ENCODE measurements at places on chromosomes 5 and 9. TPM values are rescaled to one million over a fixed set of nuclear protein-coding genes. Genes with fewer than 3 reads are reported as not detected.
A peak's percentile ranks its signal among the peaks of the same experiment; 100 is the strongest.

DNA sequence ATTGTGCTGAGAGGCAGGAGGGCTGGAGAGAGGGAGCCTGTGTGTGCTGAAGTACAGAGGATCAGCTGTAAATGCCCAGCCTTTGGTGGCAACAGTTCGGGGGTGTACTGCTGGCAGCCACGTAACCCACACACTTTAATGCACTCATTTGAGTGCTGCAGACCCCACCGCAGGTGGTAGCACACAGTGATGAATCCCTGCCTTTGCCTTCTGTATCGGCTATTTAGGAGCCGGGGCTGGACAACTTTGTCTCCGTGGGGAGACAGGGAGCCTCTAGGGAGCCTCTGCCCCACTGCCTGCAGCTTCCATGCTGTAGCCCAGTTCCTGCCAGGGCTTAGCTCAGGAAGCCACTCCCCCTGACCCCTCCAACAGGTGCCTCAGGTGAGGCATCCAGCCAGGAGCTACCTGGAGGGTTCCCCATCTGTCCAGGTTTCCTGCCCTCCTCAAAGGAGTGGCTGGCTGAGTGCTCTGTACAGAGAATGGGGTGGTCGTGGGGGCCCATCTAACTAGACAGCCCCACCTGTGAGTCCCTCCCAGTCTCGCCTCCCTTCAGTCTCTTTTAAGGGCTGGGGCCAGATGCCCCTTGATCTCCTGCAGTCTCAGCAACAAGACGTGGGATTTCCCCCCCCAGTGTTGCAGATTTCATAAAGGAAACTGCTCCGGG lies 44.5 kb downstream of the SECISBP2 start:
- peaks cover 6% of the 10 kb centered on the region for H3K4me1 ChIP-seq
- peaks cover 27% of the 10 kb centered on the region for H3K36me3 ChIP-seq
- no peak overlapping the region for H3K4me3 ChIP-seq
- no peaks in the 10 kb centered on the region for H3K27me3 ChIP-seq
- DNase-seq, result no peak
- H3K27ac ChIP-seq, result no peak overlapping the region

DNA sequence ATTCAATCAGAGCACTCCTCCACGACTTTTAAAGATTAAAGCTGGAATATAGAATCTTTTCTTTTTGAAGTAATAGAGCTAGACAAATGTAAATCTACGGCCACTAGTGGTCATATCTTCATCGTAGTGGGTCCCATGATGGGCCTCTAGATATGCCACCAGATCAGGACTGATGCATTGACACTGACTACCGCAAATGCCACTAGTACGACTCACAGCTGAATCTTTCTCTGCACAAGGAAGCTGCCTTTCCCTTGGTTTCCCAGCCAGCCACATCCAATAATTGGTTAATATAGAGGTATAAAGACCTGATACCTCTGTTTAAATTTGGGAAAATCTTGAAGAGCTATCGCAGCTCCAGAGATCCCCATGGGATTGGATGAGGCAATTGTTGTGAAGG lies 37.8 kb upstream of the ADRB2 start:
- DNase-seq, result no peak
- H3K4me3 ChIP-seq, result no peak overlapping the region
- no peak overlapping the region for H3K27ac ChIP-seq
- H3K27me3 ChIP-seq, result peaks cover 32% of the 10 kb centered on the region
- H3K36me3 ChIP-seq, result no peaks in the 10 kb centered on the region

DNA sequence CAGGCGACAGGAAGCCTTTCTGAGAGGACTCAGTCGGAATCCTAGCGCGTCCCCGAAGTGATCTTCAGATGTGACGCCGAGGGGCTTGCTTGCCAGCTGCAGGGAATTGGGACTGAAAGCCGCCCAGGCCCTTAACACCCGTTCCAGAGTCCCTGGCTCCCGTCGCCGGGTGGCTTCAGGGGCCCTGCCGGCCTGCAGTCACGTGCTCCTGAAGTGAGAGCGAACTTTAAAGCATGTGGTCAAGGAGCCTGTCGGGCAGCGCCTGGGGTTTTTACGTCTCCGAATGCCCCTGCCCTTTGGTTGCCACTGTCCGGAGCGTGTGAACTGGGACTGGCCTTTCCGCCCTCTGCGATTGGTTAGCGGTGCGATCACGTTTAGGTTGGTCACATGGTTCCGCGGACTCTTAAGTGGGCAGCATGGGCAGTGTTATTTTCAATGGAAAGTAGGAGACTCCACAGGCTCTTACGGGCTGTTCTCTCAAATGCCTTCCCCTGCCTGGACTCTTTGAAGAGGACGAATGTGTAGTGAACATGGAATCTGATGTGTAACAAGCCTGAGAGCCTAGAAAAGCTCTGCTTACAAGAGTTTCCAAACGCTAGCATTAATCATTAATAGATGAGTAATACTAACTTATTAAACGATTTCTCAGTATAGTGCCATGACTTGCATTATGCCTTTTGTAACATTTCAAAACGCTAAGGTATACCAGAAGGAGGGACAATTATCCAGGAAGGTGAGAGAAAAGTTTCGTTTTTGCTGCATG lies 1.9 kb downstream of the VLDLR start:
- peaks cover 11% of the 10 kb centered on the region for H3K4me1 ChIP-seq
- peak overlapping the region; percentile 88 for H3K4me3 ChIP-seq
- DNase-seq, result no peak

DNA sequence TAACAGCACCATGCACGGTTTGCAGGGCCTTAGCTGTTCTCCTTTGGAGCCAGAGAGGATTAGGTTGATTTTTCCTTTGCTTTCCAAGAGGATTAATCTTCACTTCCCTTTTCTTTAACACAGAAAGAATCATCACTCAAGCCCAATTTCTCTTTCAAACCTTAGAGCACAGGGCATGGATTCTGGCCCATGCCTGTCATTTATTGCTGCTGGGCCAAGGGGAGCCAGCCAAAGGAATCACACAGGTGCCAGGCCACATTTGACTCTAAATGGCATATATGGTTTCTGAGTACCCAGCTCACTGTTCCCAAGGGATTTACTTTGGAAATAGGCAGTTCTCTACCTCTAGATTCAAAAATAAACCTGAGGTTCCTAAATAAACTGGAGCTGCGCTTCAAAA lies 58.3 kb downstream of the FBXL7 start:
- H3K4me3 ChIP-seq, result no peak overlapping the region
- no peak for DNase-seq
- no peak overlapping the region for H3K27ac ChIP-seq
- H3K36me3 ChIP-seq, result no peaks in the 10 kb centered on the region
- no peaks in the 10 kb centered on the region for H3K27me3 ChIP-seq

Gene TOR1B
- total RNA-seq, result 19.8 TPM

GRCh38 chr9:134600371-134600770 lies 41.2 kb upstream of the COL5A1 start:
- H3K27ac ChIP-seq, result no peak overlapping the region
- H3K4me3 ChIP-seq, result no peak overlapping the region
- peaks cover 5% of the 10 kb centered on the region for H3K27me3 ChIP-seq
- DNase-seq, result no peak
- no peaks in the 10 kb centered on the region for H3K4me1 ChIP-seq

- peaks cover 31% of the 10 kb centered on the region for H3K4me1 ChIP-seq
- H3K27me3 ChIP-seq, result peaks cover 18% of the 10 kb centered on the region
- no peak overlapping the region for H3K4me3 ChIP-seq
Measured at GRCh38 chr9:129256959-129257713, 79.1 kb upstream of the IER5L start.

Gene PDZD2
- not detected for total RNA-seq

Gene CARD9
- 1.5 TPM for total RNA-seq

- no peaks in the 10 kb centered on the region for H3K27me3 ChIP-seq
- peaks cover 2% of the 10 kb centered on the region for H3K36me3 ChIP-seq
- no peak overlapping the region for H3K4me3 ChIP-seq
- no peak for DNase-seq
Measured at GRCh38 chr5:65835191-65835590, 91.2 kb upstream of the ERBIN start.

GRCh38 chr5:62017092-62017491 lies 288.9 kb upstream of the KIF2A start:
- H3K4me1 ChIP-seq, result no peaks in the 10 kb centered on the region
- H3K27ac ChIP-seq, result no peak overlapping the region
- DNase-seq, result no peak
- H3K36me3 ChIP-seq, result no peaks in the 10 kb centered on the region
- H3K4me3 ChIP-seq, result no peak overlapping the region

Gene CDKN2B-AS1
- 0.10 TPM for total RNA-seq

GRCh38 chr5:131381777-131382176 lies 117.9 kb downstream of the CDC42SE2 start:
- H3K27ac ChIP-seq, result peak overlapping the region; percentile 93
- no peaks in the 10 kb centered on the region for H3K27me3 ChIP-seq
- DNase-seq, result no peak

- H3K4me3 ChIP-seq, result no peak overlapping the region
- H3K27ac ChIP-seq, result no peak overlapping the region
- peaks cover 4% of the 10 kb centered on the region for H3K36me3 ChIP-seq
- H3K4me1 ChIP-seq, result peaks cover 15% of the 10 kb centered on the region
- H3K27me3 ChIP-seq, result no peaks in the 10 kb centered on the region
Measured at GRCh38 chr5:102815540-102816332, 60.6 kb downstream of the PAM start.

Gene GLT6D1
- total RNA-seq, result not detected

GRCh38 chr5:135436951-135437418 lies 10.2 kb downstream of the DCANP1 start:
- no peak overlapping the region for H3K27ac ChIP-seq
- no peak for DNase-seq
- peaks cover 8% of the 10 kb centered on the region for H3K27me3 ChIP-seq
- H3K4me1 ChIP-seq, result no peaks in the 10 kb centered on the region

DNA sequence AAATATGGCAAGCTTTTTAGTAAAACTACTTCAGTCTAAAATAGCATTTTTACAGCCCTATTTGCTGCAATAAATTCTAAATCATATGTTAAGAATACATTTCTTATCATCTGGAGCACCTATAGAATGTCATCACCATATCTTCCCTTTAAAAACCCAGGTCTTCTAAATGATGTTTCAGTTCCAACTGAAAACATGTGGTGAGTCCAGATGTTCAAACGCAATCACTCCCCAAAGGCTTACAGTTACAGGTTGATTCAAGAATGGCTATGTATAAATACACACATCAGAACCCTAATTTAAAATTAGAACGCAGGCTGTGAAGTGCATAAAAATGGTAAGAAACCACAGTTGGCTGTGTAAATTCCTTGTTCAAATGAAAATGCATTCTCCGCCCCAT lies 796.3 kb downstream of the MAT2B start:
- no peak for DNase-seq
- no peak overlapping the region for H3K4me3 ChIP-seq
- H3K27ac ChIP-seq, result no peak overlapping the region
- no peaks in the 10 kb centered on the region for H3K27me3 ChIP-seq
- H3K4me1 ChIP-seq, result no peaks in the 10 kb centered on the region

GRCh38 chr5:80302636-80303035 lies 17.2 kb upstream of the SPZ1 start:
- DNase-seq, result no peak
- no peaks in the 10 kb centered on the region for H3K27me3 ChIP-seq
- no peak overlapping the region for H3K4me3 ChIP-seq
- H3K36me3 ChIP-seq, result no peaks in the 10 kb centered on the region

Gene TEX48
- total RNA-seq, result 0.70 TPM

- DNase-seq, result no peak
- H3K36me3 ChIP-seq, result no peaks in the 10 kb centered on the region
- no peak overlapping the region for H3K27ac ChIP-seq
- no peaks in the 10 kb centered on the region for H3K4me1 ChIP-seq
- no peaks in the 10 kb centered on the region for H3K27me3 ChIP-seq
Measured at GRCh38 chr9:14127656-14128055, 186.3 kb downstream of the NFIB start.

DNA sequence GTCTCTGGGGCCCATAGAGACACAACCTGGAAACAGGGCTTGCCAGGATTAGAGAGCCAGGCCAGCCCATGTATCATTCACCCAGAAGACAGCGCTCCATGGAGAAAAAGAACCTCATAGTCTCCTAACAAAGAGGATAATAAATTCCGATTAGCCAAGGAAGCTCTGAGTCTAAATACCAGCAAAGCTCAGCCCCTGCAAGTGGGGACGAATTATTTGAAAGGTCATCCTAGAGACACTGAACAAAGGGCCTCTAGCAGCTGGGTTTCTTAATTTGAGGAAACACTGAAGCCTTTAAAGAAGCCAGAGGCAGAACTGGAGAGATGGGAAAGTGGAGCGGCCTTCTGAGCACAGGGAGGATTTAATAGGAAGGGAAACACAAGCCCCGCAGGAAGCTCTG lies 287.1 kb upstream of the ZNF462 start:
- no peaks in the 10 kb centered on the region for H3K4me1 ChIP-seq
- no peaks in the 10 kb centered on the region for H3K27me3 ChIP-seq
- no peak overlapping the region for H3K4me3 ChIP-seq
- no peaks in the 10 kb centered on the region for H3K36me3 ChIP-seq

Gene FOXD4L3
- not detected for total RNA-seq

DNA sequence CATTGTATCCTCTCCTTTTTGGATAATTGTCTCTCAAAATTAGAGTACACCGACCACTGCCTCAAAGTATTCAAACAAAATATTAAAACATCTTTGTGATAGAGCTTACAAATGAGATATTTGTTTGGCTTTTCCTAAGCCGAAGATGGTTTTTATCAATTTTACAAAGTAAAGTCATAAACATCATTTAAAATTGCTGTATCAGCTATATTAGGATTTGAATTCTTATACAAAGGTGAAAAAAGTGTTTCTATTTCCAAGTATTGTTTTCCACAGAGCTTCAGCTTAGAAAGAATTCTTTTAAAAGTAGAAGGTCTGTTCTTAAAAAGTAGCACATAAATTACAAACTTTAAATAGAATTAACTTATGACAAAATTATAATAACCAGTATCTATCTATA lies 116.6 kb upstream of the IFNE start:
- DNase-seq, result no peak
- H3K4me1 ChIP-seq, result peaks cover 3% of the 10 kb centered on the region
- H3K36me3 ChIP-seq, result no peaks in the 10 kb centered on the region
- no peaks in the 10 kb centered on the region for H3K27me3 ChIP-seq

Gene ANKRD34B
- total RNA-seq, result not detected

Measured in activated naive CD8-positive, alpha-beta T cell treated with anti-CD3 and anti-CD28 coated beads for 36 hours (primary cell).